NCI-H1105 (cell line): ENCODE measurements at places on chromosomes 13 and 19.

- DNase-seq: no peak
Measured at GRCh38 chr13:27572234-27572901, 48.0 kb downstream of the LNX2 start.

DNA sequence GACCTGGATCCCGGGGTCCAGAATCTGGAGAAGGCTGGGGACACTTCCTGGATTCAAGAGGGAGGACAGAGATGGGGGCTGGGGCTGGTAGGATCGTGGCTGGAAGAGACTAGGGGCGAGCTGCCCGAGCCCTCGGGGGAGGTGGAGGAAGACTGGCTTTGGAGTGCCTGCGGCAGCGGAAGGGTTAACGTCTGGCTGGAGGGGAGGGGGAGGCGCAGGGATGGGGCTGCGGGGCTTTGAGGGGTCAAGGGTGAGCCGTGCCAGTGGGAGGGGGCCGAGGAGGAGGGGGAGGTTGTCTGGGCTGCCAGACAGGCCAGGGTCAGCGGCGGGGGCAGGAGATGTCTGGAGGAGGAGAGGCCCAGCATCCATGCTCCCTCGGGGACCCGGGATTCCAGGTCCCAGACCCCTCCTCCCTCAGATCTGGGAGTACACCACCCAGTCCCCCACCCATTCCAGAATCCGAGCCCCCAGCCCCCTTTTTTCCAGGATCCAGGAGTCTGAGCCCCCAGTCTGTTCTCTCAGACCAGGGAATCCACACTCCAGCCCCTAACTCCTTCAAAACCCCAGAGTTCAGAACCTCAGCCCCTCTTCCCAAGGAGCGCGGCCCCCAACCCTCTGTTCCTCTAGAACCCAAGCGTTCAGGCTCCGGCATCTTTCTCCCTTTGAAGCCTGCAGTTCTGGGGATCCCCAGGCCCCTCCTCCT is 3.2 kb upstream of the SPACA6 start:
- DNase-seq: no peak

DNA sequence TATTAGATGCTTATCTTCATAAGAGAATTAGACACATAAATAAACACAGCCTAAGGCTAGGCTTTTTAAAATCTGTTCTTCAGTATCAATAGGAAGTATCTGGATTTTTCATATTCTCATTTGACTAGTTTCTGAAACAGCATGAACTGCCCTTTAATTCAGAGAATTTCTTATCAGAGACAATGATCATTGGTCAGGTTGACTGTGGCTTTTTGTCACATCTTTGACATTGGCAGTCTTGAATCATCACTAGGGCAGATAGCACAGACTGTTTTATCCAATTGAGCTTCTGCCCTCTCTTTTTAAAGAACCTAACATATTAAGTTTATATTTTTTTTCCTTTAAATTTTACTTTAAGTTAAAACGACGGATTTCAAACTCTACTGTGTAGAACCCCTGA is 59.6 kb downstream of the DPY19L3 start:
- no peak for DNase-seq

GRCh38 chr13:75170311-75170710 is 311.7 kb downstream of the TBC1D4 start:
- no peak for DNase-seq

- DNase-seq: no peak
Measured at GRCh38 chr13:94327318-94327717, 152.2 kb downstream of the DCT start.

- no peak for DNase-seq
Measured at GRCh38 chr13:111390522-111391270, 70.3 kb downstream of the TEX29 start.

DNA sequence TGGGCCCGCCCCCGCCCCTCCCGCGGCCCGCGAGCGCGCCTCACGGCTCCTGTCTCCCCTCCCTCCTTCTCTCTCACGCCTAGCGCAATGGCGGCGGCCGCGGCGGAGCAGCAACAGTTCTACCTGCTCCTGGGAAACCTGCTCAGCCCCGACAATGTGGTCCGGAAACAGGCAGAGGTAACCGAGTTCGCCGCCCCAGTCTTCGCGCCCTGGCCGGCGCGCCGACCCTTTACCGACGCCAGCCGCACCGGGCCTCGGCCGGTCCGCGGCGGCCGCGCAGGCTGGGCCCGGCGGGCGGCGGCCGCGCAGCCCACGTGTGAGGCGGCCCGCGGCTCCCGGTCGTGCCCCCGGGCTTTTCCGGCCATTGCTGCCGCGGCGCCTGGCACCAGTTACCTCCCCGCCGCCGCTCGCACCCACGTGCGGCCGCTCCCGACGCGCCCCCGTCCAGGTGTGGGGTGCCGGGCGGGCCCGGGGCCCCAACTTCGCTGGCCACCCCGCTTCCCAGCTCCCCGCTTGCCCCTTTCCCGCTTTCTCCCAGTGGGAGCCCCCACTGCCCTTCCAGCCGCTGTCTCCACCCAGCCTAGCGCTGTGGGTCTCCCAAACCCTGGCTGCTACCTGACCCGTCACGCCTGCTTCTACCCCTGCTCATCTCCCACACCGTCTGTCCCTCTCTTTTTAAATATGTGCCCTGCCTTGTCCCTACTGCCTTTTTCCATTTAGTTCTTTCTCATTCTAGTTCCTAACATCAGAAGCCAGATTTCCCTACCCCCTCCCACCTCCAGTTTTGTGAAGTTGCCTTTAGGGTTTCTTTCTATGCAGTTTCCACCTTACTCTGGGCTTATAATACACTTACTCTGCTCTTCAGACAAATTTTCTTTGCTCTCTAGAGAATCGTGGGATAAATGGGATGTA is 23.4 kb downstream of the IPO5 start:
- DNase-seq: no peak

- no peak for DNase-seq
Measured at GRCh38 chr19:50626011-50626410, 13.7 kb downstream of the SYT3 start.

GRCh38 chr13:47126432-47126831 is 229.6 kb upstream of the HTR2A start:
- DNase-seq: no peak

GRCh38 chr19:47190167-47190727 is 40.8 kb downstream of the BBC3 start:
- DNase-seq: no peak

GRCh38 chr19:57034544-57034943 is 85.2 kb upstream of the USP29 start:
- DNase-seq: no peak

GRCh38 chr13:49596221-49596620 is 10.9 kb upstream of the RCBTB1 start:
- DNase-seq: no peak

GRCh38 chr13:67146523-67147130 is 83.5 kb downstream of the PCDH9 start:
- DNase-seq: no peak

- no peak for DNase-seq
Measured at GRCh38 chr13:84553227-84553626, 671.0 kb upstream of the SLITRK1 start.

DNA sequence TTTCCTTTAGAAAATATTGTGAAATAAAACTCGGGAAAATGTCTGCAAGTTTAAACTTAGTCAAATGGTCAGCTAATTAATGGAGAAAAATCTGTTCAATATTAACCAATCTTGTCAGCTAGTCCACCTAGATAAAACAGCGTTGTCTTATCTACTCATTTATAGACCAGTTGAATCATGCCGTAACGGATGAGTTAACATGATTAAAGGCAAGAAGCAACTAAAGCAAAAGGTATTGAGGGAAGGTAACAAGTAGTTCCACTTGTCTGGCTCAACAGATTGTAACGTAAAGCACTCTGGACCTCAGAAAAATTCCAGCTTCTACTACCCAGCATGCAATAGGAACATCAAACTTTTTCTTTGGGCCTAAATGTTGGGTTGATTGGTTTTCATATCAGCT is 958.2 kb downstream of the DIAPH3 start:
- DNase-seq: no peak

DNA sequence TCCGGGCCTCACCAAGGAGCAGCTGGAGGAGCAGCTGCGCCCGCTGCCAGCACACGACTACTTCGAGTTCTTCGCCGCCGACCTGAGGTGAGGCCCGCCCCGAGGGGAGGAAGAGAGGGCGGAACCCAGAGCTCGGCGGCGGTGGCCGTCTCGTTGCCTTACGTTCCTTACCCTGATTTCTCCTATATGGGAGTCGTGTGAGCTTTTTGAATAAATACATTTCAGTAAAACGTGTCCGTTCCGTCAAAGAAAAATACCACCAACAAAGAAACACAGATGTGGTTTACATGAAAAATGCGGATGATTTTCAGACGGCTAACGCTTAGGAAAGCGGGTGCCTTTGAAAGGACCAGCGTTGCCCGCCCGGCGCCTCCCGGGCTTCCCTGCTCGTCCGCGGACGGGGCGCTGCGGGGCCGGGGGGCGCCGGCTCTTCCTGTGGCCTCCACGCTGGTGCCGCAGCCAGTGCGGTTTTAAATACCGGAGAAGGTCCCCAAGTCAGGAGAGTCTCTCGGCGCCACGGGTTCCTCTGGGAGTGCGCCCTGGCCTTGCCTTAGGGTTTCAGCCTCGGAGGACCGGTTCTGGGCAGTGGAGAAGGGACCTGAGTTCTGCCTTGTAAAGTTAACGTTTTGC is 755 bp downstream of the UPF3A start:
- DNase-seq: peak; percentile 88

DNA sequence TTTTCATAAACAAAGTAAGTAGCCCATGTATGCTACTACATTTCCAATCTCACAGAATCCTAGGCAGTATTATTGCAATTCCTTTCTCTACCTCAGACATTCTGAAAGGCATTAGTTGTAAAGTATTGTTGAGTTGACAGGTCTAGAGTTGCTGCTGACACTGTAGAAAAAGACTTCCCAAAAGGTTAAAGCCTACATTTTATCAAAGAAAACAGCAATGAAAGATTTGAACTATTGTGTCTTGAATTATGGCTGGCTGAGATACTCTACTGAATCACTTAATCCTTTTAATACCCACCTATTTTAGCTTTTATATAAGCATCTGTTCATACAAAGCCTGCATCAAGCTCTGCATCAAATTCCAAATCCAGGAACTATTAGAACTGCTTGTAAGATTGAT is 1082.0 kb downstream of the OLFM4 start:
- DNase-seq: no peak

GRCh38 chr13:40981361-40981760 is 37.8 kb downstream of the ELF1 start:
- no peak for DNase-seq

- peak; percentile 40 for DNase-seq
Measured at GRCh38 chr19:1243768-1244692, 2.5 kb downstream of the ATP5F1D start.

DNA sequence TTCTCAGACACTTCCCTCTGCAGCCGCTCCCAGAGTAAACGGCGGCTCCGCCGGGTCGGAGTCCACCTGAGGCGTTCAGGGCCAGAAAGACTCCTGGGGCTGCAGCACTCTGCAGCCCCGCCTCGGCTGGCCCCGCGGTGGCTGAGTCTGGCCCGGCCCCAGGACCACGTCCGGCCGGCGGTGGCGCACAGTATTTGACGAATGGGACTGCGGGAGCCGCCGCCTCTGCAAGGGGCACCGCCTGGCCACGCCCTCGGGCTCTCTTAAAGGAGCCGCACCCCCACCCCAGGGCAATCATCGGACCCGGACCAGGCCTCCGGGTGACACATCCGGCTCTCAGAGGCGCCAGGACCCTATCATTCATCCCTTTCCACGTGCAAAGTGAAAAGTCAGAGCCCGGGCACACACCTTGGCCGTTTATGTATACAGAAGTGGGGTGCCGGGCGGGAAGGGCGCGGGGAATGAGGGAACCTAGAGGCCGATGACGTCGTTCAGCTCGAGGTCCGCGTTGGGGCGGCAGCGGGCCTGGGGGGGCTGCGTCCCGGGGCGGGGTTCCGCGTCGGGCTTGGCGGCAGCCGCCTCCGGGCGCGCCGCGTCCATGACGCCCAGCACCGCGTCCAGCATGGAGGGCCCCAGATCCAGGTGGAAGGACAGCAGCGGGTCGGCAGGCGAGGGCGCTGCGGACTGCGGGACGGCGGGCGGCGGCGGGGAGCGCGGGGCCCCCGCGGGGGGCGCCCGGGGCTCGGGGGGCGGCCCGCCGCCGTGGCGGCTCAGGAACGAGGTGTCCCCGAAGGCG is 1.2 kb upstream of the LENG9 start:
- DNase-seq: peak; percentile 67

- no peak for DNase-seq
Measured at GRCh38 chr13:102680842-102681740, 13.8 kb downstream of the METTL21C start.

DNA sequence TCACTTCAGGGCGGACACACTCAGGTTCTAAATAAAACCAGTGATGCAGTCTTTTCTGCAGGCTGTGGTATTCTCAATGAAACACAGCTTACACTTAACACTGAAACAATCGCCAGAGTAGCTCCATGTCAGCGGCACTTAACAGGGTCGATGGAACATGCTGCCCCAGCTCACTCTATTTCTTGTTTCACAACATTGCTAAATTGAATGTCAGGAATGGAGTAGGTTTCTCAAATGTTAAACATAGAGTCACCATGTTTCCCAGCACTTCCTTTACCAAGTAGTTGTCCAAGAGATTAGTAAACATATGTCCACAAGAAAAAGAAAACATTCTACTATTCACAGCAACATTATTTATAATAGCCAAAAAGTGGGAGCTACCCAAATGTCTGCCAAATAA is 306.9 kb downstream of the SLITRK6 start:
- no peak for DNase-seq

DNA sequence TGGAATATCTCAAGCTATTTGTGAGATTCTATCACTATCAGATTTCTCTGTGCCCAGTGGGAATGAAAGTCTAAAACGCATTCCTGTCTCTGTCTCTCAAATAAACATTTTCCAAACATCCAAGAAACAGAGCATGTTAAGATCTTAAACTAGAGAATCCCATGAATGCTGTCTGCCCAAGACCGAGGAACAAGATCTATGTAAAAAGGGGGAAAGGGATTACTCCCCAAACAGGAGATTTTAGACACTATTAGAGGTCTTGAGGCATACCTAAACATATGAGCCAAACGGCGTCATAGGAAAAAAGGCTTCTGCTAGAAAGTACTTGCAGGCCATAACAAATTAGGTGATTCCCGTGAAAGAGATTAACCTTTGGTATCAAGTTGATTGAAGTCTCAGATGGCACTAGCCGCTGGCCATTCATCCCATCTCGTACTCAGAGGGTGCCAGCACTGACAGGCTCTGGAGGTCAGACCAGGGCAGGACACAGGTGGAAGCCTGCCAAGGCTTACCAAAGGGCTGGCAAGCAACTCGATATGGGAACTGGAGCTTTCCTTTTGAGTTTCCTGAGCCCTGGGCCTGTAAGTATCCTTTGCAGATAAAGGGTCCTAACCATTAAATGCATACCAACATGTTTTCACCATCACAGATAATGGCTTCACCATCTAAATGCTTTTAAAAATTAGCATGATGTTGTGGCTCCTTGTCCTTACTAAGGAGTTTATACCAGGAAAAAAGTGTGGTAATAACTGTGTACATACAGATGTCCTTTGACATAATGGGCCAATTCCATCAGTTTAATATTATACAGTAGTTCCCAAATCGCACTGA is 225.2 kb downstream of the FOXO1 start:
- no peak for DNase-seq

DNA sequence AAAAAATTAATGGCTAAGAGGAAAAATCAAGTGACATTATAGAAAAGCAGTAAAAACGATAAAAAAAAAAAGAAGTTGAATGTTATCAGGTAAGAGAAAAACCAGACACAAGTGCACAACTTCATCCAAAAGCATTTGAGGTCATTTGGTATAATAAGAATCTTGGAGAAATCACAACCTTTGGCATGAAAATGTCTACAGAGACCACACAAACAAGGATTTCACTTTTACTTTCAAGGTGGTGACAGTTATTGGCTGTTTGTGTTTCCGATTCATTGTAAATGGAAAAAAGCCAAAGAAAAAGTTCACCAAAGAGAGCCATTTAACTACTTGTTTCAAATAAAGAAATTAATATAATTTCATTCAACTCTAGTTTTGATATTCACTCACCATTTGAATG is 1193.5 kb downstream of the PCDH9 start:
- DNase-seq: no peak
